AG04449 (cell line): ENCODE measurements at places on chromosomes 5 and 9.

- no peak for DNase-seq
These were observed 56.9 kb downstream of the GPR107 start for GRCh38 chr9:130110596-130111021.

- DNase-seq, result no peak
These were observed 109.9 kb downstream of the EDIL3 start for GRCh38 chr5:84274585-84275468.

- no peak for DNase-seq
These were observed 197.9 kb downstream of the CACNA1B start for GRCh38 chr9:138075496-138075895.

DNA sequence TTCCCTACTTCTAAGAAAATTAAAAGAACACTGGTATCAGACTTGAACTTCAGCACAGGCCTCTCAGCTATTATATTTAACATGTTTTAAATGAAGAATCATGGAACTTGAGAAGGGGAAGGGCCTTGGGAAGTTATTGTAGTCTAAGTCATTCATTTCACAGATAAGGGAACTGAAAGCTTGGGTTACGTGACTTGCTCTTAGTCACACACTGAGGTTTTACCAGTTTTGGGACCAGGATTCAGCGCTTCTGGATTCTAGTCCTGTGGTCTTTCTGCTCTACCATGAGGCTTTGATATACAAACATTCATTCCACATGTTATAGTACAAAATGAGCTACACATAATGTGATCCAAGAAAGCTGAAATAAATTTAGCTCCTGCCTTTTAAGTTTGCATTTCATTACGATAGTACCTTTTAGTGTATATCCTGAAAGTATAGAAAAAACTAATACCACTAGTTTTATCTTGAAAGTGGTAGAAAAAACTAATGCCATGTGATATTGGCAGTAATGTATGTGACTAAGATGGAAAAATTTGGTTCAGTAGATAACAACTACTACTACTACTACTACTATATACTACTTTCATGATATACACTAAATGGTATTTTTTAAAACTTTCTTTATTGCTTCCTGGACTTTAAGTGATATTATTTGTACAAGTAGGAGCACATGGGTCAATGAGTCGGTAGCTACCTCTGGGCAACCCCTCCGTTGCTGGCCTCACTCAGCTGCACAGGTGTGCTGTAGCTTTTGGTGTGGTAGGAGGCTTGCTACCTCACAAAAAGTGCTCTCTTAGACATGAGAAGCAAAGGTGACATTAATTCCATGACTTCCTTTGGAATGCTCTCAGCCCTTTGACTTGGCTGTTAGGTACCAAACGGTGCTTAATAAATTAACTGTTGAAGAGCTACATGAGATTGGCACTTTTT is 40.7 kb downstream of the F2RL2 start:
- no peak for DNase-seq

- no peak for DNase-seq
These were observed 30.0 kb downstream of the RAPGEF1 start for GRCh38 chr9:131709771-131710431.
